Activated CD8-positive, alpha-beta memory T cell treated with anti-CD3 and anti-CD28 coated beads, Interleukin-2, amount 50 U/mL, for 48 hours (primary cell): ENCODE measurements at places on chromosomes 4 and X.

DNA sequence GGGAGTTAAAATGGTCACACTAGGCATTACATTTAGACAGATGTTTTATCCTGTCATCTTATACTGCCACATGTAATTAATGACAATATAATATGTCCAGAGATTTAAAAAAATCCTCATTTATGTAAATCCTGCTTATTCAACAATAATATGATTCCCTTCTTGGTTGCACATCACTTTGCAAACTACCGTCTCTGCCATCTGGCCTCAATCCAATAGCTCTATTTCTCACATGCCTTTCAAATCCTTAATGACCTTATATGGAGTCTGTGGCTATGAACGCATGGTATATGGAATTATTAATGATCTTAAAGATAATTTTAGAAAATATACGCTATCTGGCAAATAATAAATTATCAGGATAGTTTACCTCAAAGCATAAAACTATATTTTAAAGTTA, 144.5 kb downstream of the NPNT start:
- no peak for DNase-seq

DNA sequence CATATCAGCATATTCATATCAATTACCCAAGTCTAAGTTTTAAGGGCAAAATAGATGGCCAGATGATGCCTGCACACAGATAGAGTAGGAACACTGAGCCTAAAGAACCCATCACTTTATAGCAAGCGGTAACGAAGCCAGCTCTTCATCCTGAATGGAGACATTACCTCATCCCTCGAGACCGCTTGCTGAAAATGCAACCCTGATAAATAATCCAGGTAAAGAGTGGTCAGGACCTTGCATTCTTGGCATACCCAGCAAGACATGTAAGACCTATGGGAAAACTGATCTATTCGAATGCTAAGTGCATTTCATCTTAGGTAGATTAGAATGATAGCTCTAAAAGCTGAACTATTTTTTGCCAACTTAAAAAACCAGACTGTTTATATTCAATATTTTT, 25.3 kb downstream of the DCHS2 start:
- no peak for DNase-seq

DNA sequence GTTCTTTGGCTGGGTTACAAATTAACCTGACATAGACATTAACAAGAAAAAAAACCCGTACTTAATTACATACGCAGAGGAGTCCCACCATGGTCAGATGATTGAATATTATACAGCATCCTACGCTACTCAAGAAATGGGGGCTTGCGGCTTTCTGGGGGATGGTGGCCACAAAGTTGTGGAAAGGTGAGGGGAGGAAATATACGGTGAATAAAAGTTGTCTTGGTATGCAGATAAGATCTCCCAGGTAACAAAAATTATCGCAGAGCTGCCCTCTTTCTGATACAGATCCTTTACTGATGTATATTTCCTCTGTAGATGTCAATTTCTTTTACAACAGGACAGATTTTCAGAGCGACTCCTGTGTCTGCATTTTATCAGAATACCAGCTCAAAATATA, 890 bp downstream of the DCAF16 start:
- DNase-seq: no peak

DNA sequence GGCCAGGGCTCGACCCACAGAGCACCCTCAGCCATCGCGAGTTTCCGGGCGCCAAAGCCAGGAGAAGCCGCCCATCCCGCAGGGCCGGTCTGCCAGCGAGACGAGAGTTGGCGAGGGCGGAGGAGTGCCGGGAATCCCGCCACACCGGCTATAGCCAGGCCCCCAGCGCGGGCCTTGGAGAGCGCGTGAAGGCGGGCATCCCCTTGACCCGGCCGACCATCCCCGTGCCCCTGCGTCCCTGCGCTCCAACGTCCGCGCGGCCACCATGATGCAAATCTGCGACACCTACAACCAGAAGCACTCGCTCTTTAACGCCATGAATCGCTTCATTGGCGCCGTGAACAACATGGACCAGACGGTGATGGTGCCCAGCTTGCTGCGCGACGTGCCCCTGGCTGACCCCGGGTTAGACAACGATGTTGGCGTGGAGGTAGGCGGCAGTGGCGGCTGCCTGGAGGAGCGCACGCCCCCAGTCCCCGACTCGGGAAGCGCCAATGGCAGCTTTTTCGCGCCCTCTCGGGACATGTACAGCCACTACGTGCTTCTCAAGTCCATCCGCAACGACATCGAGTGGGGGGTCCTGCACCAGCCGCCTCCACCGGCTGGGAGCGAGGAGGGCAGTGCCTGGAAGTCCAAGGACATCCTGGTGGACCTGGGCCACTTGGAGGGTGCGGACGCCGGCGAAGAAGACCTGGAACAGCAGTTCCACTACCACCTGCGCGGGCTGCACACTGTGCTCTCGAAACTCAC, 3.6 kb downstream of the MID1IP1 start:
- peak; percentile 68 for DNase-seq

- DNase-seq: no peak
These were observed 49.7 kb upstream of the TMEM164 start for GRCh38 chrX:109952985-109953905.

DNA sequence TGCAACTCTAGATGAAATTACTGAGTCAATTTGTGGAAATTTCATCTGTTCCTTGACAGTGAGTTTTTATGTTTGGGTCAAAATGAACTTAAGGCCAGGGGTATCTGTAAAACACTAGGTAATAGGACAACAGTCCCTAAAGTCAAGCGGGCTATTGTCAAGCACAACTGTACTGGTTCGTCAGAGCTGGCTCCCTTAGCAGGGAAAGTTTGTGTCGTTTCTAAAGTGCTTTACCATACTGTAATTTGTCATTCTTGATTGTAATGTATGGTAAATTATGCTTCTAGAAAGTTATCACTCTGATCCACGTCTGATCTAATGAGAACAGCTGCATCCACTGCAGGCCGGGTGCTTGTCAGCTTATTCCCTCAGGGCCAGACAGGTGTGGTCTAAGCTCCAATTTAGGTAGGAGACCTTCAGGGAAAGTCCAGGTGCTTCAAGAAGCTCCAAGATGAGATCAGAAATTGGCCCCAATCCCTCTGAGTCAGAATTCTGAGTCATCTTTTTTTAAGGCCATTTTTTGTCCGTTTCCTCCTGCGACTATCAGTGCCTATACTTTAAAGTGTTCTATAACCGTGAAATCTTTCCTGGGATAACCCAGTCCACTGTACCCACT, 92.2 kb downstream of the PALLD start:
- DNase-seq: no peak

- no peak for DNase-seq
These were observed 37.9 kb upstream of the OTUD4 start for GRCh38 chr4:145218251-145218650.

DNA sequence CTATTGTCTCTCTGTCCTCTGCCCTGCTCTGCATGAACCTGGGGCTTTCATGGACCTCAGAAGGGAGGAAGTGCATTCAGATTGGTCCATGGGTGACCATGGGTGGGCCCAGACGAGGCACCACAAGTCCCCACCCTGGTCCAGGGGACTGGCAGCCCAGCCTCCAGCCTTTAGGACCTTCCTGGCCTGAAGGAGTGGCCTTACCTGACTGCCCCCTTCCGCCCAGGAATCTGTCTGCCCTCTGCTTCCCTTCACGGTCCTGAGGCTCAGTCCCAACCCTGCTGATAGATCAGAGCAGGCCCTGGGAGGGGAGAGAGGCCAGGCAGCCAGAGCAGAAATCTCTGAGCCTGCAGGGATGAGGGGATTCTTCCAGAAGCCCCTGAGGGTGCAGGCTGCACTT, 455.4 kb downstream of the PCDH18 start:
- DNase-seq: no peak

DNA sequence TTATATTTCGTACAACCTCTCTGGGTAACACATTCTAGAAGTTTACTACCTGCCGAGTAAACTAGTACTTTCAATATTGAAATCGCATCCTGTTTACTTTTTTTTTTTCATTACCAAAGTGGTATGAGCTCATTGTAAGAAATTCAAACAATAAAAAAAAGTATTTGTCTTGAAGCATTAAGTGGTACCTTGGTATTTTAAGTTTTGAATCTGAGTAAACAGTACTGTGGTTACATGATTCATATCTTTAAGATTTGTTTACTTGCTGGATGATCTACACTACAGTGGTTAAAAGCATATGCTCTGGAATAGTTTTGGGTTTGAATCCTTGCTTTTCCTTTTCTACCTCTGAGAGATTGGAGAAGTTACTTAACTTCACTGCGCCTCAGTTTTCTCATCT, 3.8 kb upstream of the MMGT1 start:
- no peak for DNase-seq

- no peak for DNase-seq
These were observed 22.9 kb downstream of the ABLIM2 start for GRCh38 chr4:8135666-8136065.

GRCh38 chr4:3736806-3737205, 29.4 kb upstream of the ADRA2C start:
- no peak for DNase-seq
